Activated T-cell treated with anti-CD3 and anti-CD28 coated beads, Interleukin-2, amount 50 U/mL, for 48 hours (primary cell): ENCODE measurements at places on chromosomes 12 and 14.

DNA sequence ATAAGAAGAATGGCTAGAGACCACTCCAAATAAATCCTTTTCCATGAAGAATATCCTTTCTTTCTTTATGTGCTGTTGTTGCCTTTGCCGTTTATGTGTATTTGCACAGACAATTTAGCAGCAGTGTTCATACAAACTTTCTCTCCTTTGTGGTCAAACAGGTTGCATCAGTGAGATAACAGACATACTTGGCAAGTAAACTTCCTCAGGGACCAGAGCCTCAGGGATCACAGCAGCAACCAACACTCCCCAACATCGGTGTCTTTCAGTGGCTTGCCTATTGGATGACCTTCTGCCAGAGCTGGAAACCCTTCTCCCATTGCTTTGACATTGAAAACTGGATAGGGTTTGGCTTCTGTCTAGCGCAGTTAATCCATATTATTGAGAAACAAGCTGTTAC, 252.2 kb downstream of the BTG1 start:
- no peak for DNase-seq

GRCh38 chr14:41605550-41606281, 960 bp upstream of the LRFN5 start:
- DNase-seq: peak; percentile 23

GRCh38 chr12:82415402-82415801, 57.1 kb downstream of the METTL25 start:
- no peak for DNase-seq

DNA sequence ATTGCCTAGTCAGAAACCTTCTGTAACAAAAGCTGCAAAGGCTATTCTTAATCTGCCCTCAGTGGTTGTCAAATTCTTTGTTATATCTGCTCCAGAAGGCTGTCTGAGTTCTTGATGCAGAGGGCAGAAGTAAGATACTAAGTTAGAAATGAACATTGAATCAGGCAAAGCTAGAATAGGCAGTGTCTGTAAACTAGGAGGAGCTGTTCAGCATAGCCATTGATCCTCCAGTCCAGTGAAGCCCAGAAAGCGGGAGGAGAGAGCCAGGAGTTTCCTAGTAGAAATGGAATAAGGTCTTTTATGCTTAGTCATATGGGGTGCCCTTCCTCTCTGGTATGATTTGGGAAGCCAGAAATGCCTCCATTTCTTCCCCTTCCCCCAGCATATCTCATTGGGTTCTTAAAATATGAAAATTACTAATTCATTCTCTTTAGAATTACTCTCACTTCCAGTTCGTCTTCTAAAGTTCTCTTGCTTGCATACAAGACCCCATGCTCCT, 76.2 kb downstream of the APAF1 start:
- DNase-seq: no peak

GRCh38 chr14:39841088-39841487, 408.9 kb upstream of the FBXO33 start:
- DNase-seq: no peak

DNA sequence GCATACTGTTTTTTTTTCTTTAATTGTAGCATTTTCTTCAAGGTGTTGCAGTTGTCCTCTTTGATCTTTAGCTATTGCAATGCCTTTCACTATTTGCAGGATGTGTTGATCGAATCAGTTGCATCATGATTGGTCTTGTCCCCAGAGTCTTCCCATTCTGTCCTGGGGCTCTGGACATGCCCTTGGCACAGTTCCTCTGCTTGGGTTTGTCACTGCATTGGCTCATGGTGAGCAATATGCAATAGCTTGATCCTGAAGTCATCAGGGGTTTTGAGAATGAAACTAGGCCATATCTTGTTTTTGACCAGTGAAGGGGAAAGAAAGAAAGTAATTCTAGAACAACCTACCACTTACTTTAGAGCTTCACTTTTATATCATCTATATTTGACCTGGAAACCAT, 281.5 kb downstream of the TMEM117 start:
- no peak for DNase-seq

DNA sequence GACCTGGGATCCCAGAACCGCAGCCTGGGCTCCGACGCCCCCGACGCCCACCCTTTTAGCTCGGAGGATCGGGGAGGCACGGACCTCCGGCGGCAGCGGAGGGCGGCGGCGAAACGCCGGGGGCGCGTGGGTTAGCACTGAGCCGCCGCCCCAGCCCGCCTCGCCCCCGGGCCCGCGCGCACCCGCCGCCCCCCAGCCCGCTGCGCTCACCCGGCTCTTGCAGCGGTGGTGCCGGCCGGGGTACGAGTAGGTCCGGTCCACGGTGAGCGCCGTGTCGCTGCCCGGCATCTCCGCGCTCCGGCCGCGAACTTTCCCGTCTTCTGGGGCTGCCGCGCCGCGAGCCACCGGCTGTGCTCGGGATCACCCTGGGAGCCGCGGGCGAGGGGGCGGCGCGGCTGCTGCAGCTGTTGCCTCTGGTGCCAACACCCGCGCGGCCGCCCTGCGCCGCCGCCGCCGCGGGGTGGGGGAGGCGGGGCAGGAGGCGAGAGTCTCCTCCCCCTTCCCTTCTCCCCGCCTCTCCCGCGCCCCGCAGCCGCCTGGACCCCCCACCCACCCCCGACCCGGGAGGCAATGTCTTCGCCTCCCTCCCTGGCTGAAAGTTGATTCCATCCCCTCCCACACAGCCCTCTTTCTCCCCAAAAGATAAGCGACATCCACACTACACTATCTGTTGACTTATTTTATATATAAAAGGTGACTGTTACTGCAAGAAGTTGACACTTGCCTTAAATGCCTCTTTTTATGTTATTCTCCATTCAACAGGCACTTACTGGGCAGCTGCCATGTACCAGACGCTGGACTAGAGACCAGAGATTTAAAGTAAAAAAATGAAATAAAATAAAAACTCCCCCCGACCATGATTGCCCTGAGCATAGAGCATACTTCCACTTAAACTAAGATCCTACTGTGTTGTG, at the start of gene TMCC3:
TSS of gene TMCC3 (minus strand) at position 415 of the 914 bp plus-strand sequence. CDS start at position 288, 127 bp downstream.
- DNase-seq: peak; percentile 22

- DNase-seq: no peak
Measured at GRCh38 chr12:93000026-93000425, 70.9 kb upstream of the EEA1 start.

DNA sequence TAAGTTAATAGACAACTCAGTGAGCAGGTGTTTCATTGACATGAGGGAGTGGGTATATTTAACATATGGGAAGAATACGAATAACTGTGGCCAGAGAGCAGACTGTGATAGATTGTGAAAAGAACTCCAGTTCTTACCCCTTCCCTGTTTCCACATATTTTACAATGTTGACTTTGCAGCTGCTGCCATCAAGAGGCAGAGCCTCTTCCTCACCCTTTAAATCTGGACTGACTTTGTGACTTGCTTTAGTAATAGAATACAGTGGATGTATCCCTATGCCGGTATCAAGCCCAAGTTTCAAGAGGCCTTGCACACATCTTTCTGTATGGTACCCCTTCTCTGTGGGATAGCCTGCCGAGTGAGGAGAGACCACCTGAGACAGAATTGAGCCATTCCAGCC, 356.7 kb downstream of the ETNK1 start:
- no peak for DNase-seq

DNA sequence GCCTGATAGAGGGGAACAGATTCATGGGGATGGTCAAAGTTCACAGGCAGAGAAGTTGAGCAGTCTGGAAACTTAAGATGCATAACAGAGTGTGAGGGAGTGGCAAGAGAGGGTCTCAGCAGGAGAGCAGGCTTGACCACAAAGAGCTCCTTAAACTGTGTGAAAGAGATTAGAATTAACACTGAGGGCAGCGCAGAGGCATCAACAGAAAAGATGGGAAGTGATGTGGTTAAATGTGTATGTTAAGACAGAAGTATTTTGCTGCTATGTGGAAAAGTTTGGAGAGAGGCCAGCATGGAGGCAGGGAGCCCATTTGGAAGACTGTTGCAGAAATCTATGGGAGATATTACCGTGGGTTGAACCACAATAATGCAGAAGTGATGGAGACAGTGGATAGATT, 122.7 kb upstream of the LMNTD1 start:
- DNase-seq: no peak

DNA sequence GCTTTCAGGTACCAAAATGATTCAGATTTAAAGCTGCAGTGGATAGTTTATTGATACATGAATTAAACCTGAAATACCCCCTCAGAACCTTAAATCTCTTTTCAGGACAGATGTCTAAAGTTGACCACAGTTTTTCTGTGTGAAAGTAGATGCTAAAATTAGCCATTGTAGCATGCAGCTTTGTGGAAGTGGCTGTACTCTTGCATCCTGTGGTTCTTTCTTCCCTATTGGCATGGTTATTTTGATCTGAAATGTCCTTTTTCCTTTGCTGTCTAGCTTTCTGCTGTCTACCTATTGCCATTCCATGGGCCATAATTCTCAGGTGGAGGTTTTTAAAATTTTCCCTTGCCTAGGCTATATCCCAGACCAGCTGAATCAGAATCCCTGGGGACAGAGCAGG, 455.6 kb downstream of the ZFP36L1 start:
- no peak for DNase-seq

- DNase-seq: no peak
Measured at GRCh38 chr12:1579651-1580435, 14.5 kb downstream of the FBXL14 start.

DNA sequence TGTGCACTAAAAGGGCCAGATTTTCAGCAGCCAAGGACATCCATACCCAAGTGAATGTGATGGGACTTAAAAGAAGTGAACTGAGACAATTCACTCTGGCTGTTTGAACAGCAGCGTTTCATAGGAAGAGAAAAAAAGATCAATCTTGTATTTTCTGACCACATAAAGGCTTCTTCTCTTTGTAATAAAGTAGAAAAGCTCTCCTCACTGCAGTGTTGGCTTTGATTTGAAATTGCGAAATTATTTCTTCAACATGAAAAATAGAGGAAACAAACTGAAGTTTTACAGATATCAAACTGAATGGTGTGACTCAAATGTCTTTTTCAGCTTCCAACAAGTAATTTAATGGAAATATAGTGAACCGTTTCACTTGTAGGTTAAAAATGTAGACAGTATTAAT, 11.3 kb upstream of the KCNMB4 start:
- DNase-seq: no peak

DNA sequence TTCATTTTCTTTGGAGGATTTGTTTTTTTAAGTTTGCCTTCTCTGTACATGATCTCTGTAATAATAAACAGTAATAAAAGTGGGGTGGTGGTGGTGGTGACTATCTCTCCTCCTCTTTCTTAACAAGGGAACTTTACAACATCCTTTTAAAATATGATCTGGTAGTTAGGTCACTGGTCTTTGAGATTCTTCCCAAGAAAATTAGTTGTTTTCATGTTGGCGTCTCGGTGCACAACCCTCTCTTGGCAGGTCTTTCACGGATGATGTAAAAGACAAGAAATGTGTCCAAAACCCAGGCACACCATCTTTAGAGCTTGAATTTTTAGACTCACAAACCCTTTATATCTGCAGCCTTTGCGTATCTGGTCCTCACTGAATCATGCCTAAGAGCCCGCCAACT, 488.5 kb upstream of the TBX3 start:
- no peak for DNase-seq
